Activated T-cell treated with anti-CD3 and anti-CD28 coated beads, Interleukin-2, amount 50 U/mL, for 72 hours (primary cell): ENCODE measurements at places on chromosomes 12 and 14. TPM values are rescaled to one million over a fixed set of nuclear protein-coding genes. Genes with fewer than 3 reads are reported as not detected.

DNA sequence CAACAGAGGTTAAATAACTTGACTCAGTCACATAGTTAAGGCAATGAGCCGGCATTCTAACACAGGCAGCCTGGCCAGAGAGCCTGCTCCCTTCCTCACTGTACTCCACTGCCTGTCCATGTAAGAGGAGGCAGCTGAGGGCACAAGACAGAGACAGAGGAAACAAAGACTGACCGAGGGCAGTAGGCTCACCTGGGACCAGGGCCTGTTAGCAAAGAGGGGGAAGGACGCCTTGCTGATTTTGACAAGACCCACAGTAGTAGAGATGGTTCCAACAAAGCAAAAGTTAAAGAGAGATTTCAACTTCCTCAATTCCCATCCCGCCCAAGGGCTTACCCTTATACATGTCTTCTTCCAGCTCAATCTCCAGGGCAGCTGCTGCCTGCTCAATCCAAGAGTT lies 26.5 kb downstream of the OTUB2 start:
- H3K4me1 ChIP-seq = peaks cover 24% of the 10 kb centered on the region
- no peaks in the 10 kb centered on the region for H3K27me3 ChIP-seq
- H3K4me3 ChIP-seq = no peak overlapping the region

The ADAMTS20 gene
- total RNA-seq = not detected

DNA sequence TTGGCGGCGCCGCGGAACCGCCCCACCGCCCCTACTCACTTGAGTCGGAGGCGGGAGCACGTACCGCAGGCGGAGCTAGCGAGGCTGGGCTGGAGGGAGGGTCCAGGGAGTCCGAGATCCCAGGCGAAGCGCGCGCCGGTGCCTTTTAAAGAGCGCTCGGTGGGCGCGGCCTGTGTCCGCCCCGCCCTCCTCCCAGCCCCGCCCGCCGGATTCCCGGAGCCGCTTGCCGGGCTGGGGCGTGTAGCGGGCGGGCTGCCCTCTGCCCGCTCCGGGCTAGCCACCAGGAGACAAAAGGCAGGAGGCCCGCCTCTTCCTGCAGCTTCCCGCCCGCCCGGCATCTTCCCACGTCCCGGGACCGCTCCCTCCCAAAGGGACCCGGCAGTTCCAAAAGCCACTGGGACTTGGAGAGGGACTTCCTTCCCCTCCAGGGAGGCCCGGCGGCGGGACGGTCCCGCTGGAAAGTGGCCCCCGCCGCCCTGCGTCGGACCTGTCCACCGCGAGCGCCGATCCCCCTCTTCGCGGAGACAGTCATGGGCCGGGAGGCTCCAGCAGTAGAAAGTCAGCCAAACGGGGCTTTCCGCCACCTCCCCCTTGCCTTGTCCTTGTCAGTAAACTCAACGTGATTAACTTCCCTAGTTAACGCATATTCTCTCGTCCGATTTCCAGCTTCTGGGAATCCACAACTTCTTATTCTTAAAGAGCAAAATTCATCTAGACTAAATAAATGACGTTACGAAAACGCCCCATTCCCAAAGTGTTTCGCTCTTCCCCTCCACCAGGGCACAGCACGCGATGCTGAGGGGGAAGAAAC lies at the start of gene CSRP2:
CSRP2 (minus strand) TSS at position 121 of the 811 bp plus-strand sequence. CDS start 12,759 bp downstream, outside the sequence.
- H3K4me3 ChIP-seq = peak within 1 kb of the TSS; percentile 99
- no peaks in the 10 kb centered on the region for H3K36me3 ChIP-seq
- peaks cover 60% of the 10 kb centered on the region for H3K27me3 ChIP-seq
- peak within 1 kb of the TSS; percentile 66 for H3K27ac ChIP-seq
- DNase-seq = peak; percentile 72

- H3K36me3 ChIP-seq = no peaks in the 10 kb centered on the region
- no peak overlapping the region for H3K4me3 ChIP-seq
Measured at GRCh38 chr14:56846970-56847930, 37.0 kb upstream of the OTX2 start.

The REP15 gene
- total RNA-seq = not detected

DNA sequence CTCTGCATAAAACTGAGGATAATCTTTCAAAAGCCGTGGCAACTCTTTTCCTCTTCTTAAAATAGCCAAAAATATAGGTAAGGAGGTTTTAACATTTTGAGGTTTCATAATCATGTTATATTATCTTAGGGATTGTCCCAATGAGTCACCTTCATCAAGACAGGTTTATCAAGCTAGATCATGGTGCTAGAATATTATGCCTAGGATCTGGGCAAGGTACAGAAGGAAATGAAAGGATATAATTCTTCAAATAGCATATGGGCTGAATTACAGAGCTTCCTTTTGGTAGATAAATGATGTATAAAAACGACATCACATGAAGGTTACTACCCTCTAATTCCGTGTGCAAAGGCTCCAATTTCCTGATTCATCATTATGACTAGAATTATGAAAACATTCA lies 28.6 kb upstream of the TBC1D15 start:
- peaks cover 36% of the 10 kb centered on the region for H3K27me3 ChIP-seq
- no peak overlapping the region for H3K27ac ChIP-seq
- no peaks in the 10 kb centered on the region for H3K4me1 ChIP-seq
- H3K36me3 ChIP-seq = no peaks in the 10 kb centered on the region
- no peak for DNase-seq

DNA sequence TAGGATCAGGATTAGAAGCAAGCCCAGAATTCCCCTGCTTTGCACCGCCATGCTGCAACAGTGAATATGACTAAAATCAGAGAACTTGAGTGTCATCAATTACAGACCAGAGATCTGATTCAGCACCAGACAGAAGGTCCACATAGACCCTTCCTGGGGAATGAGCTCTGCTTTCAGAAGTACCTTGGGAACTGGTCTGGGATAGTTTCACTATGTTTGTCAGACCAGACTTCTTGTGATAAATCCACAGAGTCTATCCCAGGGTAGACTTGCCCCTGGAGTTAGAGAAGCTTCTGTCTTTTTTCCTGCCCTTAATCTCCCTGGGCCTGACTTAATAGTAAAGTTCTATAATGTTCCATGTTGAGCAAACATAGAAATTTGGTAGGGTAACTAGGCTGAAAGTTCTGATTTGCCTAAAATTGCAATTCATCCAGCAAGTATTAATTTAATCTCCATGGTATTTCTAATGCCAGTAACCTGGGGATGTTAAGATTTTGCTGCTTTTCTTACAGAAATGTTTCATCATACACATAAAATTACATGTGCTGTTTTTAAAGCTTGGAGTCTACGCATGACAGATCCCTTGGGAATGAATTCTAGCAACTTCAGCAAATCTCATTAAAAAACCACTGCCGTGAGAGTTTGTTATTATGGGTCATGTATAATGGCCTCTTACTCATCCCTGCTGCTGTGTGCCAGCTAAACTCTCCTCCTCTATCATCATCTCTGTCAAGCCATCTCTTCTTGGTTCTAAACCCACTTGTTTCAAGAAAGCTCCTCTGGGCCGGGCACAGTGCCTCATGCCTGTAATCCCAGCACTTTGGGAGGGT lies 61.3 kb upstream of the METAP2 start:
- no peaks in the 10 kb centered on the region for H3K36me3 ChIP-seq
- no peak for DNase-seq
- no peaks in the 10 kb centered on the region for H3K4me1 ChIP-seq
- no peak overlapping the region for H3K27ac ChIP-seq
- no peaks in the 10 kb centered on the region for H3K27me3 ChIP-seq

The CIROP gene
- total RNA-seq = not detected

The KRT73 gene
- 0.36 TPM for total RNA-seq

DNA sequence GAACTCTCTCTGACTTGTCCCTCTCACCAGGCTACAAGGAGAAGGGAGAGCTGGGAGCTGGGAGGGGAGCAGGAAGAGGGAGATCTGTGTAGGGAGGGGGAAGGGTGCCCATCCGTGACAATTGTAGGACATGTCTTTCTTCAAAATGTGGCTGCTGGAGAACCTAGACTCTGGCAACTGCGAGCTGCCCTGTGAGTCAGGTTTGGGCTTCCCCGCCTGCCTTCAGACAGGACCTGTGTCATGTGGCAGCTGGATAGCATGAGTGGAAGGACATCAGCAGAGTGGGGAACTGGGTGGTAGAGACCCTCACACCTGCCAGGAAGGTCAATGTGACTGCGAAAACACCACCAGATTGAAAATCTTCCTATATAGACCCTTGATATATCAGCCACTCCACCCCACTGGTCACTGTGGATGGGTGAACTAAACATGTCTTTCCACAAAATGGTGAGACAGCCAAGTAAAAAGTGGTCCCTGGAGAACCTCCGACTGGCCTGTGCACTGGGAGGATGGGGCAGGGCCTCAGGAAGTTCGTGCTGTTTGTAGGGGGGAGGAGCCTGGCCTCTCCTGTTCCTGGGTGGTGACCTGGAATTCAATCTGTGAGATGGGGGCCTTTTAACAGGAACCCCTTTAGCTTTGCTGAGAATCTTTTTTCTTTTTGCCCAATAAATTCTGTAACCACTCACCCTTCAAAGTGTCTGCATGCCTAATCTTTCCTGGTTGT lies 62.2 kb upstream of the CAPRIN2 start:
- no peaks in the 10 kb centered on the region for H3K36me3 ChIP-seq
- peaks cover 4% of the 10 kb centered on the region for H3K4me1 ChIP-seq
- H3K27ac ChIP-seq = no peak overlapping the region
- peaks cover 42% of the 10 kb centered on the region for H3K27me3 ChIP-seq
- DNase-seq = no peak

DNA sequence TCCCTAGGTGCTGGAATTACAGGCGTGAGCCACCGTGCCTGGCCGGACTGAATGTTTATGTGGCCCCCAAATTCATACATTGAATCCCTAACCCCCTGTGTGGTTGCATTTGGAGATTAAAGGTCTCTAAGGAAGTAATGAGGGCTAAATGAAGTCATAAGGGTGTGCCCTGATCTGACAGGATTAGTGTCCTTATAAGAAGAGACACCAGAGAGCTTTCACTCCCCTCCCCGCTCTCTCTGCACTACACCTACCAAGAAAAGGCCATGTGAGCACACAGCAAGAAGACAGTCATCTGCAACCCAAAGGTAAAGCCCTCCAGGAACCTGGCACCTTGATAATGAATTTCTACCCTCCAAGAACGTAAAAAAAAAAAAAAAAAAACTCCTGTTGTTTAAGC lies 212.1 kb upstream of the CAND1 start:
- no peaks in the 10 kb centered on the region for H3K36me3 ChIP-seq
- no peak overlapping the region for H3K27ac ChIP-seq
- no peak for DNase-seq
- no peaks in the 10 kb centered on the region for H3K4me1 ChIP-seq
- peaks cover 5% of the 10 kb centered on the region for H3K27me3 ChIP-seq

GRCh38 chr12:3842517-3842916 lies 30.7 kb downstream of the PARP11 start:
- no peak overlapping the region for H3K4me3 ChIP-seq
- H3K27me3 ChIP-seq = no peaks in the 10 kb centered on the region
- no peak overlapping the region for H3K27ac ChIP-seq
- H3K4me1 ChIP-seq = peaks cover 25% of the 10 kb centered on the region
- peaks cover 15% of the 10 kb centered on the region for H3K36me3 ChIP-seq

GRCh38 chr12:92085040-92085735 lies 60.5 kb downstream of the BTG1 start:
- DNase-seq = no peak
- H3K36me3 ChIP-seq = no peaks in the 10 kb centered on the region
- peak overlapping the region; percentile 33 for H3K4me3 ChIP-seq
- H3K27ac ChIP-seq = peak overlapping the region; percentile 83

The SLC16A7 gene
- total RNA-seq = 40.2 TPM

The KERA gene
- not detected for total RNA-seq

GRCh38 chr12:39272871-39273655 lies 169.9 kb downstream of the KIF21A start:
- H3K4me1 ChIP-seq = peaks cover 6% of the 10 kb centered on the region
- H3K27me3 ChIP-seq = peaks cover 17% of the 10 kb centered on the region
- no peak overlapping the region for H3K4me3 ChIP-seq
- no peak overlapping the region for H3K27ac ChIP-seq
- H3K36me3 ChIP-seq = no peaks in the 10 kb centered on the region
- DNase-seq = peak; percentile 28

The TUNAR gene
- not detected for total RNA-seq

The SMCO2 gene
- total RNA-seq = 0.55 TPM

DNA sequence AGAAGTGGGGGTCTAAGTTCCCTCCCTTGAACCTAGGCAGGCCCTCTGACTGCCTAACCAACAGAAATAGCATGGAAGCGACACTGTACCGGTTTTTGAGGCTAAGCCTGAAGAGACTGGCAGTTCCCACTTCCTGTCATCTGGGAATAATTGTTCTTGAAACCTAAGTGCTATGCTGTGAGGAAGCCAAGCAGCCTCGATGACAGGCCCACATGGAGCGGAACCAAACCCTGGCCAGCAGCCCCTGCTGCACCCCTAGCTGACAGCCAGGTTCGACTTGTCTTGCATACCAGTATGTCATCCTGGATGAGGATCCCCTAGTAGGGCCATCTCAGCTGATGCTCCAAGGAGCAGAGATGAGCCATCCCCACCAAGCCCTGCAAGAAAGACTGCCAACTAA lies 6.4 kb upstream of the GPR68 start:
- peak overlapping the region; percentile 88 for H3K27ac ChIP-seq
- H3K36me3 ChIP-seq = peaks cover 13% of the 10 kb centered on the region
- H3K4me1 ChIP-seq = peaks cover 85% of the 10 kb centered on the region
- DNase-seq = no peak
- H3K4me3 ChIP-seq = peak overlapping the region; percentile 78
